Aorta (tissue), 5 donors: ENCODE measurements at places on chromosomes 12 and 14.

DNA sequence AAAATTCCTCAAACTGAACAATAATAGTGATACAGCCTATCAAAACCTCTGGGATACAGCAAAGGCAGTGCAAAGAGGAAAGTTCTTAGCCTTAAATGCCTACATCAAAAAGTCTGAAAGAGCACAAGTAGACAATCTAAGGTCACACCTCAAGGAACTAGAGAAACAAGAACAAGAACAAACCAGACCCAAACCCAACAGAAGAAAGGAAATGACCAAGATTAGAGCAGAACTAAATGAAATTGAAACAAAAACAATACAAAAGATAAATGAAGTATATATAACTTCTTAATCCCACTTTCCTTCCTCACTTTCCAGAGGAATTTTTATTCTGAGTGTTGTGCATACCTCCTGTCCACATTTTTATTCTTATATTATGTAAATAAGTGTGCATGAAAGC lies 192.0 kb downstream of the FUT8 start:
- no peak for DNase-seq

DNA sequence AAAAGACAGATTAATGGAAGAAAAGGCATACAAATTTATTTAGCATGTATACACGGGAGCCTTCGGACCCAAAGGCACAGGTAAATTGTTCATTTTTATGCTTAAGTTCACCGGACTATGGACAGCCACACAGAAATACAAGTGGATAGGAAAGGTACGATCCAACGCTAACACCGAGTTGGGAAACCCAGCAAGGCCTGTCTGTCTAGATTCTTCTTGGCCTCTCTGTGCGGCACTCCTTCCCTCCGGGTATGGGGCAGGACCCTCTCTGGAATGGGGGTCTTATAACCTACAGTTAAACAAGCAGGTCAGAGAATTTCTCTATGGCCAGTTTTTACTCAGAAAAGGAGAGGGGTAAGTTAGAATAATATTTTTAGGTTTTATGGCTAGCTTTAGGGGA lies 23.4 kb upstream of the ZDHHC17 start:
- no peak for DNase-seq

- peak; percentile 75 for DNase-seq
Measured at GRCh38 chr12:132151145-132151765, 7.0 kb downstream of the NOC4L start.

- no peak for DNase-seq
Measured at GRCh38 chr14:31283578-31284252, 76.1 kb upstream of the HECTD1 start.

DNA sequence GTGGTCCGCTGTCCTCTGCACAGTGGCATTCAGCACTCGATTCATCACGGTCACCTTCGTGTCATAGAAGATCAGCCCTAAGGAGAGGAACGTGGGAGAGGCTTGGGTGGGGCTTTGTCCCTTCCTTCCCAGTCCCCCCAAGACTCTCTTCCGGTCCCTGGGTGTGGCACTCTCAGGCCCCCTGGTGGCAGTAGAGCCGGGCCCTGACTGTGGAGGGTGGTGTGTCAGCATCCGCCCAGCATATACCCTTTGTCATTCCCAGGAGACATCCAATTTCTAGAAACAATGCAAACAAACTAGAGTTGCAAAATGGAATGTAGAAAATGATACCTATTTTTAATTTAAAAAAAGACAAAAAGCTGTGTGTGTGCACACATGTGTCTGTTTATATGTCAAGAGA lies 45.0 kb downstream of the TRAFD1 start:
- peak; percentile 72 for DNase-seq

DNA sequence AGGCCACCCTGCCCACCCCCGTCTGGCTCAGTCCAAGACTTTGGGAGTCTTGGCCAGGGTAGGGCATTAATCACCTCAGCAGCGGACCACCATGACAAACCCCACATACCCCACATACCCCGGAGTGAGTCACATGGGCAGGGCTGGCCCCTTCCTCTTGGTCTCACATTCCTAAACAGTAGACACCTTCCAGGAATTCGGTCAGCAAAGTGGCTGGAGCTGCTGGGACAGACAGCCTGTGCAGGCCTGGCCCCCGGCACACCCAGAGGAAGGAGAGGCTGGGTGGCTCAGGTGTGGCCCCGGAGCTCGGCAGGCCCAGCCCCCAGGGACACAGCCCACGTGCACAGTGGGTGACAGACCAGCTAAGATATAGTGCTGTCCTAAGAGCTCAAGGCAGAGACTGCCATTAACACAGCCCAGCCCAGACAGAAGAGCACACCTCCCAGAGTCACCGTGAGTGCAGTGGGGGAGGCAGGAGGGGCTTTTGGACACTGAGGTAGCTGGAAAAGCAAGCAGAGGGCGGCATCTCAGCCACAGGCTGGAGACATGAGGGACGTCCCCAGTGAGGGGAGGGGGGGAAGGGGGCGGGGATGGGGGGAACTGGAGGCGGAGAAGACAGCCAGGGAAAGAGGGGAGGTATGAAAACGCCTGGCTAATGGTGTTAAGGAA lies 24.0 kb downstream of the CCDC85C start:
- no peak for DNase-seq

- DNase-seq: no peak
Measured at GRCh38 chr14:55724736-55725135, 144.7 kb downstream of the KTN1 start.

- no peak for DNase-seq
Measured at GRCh38 chr14:70098250-70098809, 90.4 kb downstream of the SLC8A3 start.

DNA sequence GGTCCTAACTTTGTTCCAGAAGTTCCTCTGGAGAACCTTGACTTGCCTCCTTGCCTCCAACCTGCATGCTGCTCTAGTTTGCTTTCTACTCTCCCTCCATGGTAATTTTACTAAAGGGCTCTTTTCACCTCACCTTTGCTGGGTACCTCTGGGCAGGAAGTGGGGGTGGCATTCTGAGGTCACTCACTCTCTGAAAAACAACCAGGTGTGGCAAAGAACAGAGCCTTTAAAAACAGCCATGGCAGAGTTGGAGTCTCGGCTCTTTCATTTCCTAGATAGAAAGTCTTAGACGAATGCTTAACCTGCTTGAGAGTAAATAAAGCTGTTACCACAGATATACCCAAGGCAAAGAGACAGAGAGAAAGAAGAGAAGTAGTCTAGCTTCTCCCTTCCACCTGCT lies 827.9 kb downstream of the BCL11B start:
- no peak for DNase-seq

DNA sequence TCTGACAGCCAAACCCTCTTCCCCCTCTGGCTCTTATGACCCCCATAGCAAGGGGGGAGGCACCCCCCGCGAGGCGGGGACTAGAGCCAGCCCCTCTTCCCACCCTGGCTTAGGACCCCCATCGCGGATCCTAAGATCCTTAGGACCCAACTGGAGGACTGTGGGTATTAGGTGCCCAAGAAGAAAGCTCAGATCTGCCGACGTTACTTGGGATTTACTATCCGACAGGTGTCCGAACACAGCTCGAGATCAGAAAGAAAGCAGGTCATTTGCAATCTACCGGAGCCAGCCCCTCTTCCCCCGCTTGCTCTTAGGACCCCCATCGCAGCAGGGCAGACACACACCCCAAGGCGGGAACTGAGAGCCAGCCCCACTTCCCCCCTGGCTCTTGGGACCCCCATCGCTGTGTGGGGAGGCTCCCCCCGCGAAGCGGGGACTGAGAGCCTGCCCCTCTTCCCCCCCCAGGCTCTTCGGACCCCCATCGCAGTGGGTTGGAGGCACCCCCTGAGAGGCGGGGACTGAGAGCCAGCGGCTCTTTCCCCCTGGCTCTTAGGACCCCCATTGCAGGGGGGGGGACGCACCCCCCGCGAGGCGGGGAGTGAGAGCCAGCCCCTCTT lies 46.8 kb downstream of the DDX11 start:
- no peak for DNase-seq

DNA sequence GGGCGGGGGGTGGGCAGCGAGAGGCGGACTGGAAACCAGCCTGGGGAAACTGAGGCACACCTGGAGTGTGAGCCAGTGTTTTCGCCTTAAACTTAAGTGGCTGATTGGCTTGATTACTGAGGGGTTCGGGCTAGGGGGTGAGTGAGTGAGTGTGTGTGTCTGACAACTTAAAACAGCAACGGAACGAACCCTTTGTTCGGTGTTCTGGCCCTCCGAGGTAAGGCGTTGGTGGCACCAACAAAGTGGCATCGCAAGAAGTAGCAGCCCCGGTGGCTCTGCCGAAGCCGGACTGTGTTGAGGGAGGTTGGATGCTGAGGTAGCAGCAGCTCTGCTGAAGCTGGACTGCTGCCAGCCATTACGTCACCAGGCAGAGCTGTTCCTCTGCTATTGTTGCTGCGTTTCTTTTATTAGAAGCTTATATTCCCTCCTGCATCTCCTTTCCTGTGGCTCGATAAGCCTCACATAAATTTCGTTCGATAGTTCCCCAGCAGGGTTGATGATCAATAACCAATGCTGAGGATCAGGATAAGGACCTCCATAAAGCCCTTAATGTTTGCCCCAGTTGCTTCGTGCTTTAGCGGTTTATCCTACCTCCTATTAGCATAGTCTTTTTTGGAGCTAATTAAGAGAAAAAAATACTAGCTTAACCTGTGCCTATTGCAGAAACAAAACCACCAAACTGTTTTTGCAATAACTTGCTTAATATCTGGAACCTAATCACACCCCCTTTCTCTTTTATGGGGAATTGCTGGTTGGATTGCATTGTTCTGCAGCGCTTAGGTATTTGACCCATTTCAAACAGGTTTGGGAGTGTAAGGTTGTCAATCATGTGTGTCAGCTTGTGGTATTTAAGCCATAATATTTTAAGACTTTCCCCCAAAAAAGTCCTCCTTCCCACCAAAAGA lies 1.3 kb downstream of the GPR137C start:
- peak; percentile 94 for DNase-seq

- DNase-seq: no peak
Measured at GRCh38 chr14:69193721-69194120, 2.4 kb downstream of the EXD2 start.

- no peak for DNase-seq
Measured at GRCh38 chr12:107244584-107244983, 151.2 kb upstream of the CRY1 start.

GRCh38 chr12:64826234-64826633 lies 1.8 kb downstream of the TBC1D30 start:
- peak; percentile 71 for DNase-seq

DNA sequence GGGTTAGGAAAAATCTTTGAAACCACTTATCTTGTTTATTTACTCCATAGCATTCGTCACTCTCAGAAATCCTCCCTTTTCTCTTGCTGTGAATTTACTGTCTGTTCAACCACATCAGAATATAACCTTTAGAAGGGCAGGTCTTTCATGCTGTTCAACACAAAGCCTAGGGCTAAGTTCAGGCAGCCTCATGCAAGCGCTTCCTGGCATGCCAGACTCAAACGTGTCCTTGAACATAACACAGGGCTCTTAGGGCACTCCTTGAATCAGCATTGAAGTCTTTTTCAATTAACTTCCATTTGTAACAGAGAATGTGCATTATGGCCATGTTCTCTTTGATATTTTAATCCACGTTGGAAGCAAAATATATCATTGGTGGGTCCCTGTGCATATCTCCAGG lies 377.7 kb downstream of the GLT1D1 start:
- no peak for DNase-seq

- DNase-seq: peak; percentile 95
Measured at GRCh38 chr14:74552623-74553022, 59.1 kb downstream of the ISCA2 start.

GRCh38 chr12:92886131-92886530 lies 43.0 kb downstream of the EEA1 start:
- no peak for DNase-seq

- DNase-seq: peak; percentile 42
Measured at GRCh38 chr14:102922490-102923200, at the start of gene AMN. Gene AMN (plus strand): TSS chr14:102922663. CDS start chr14:102922689, 26 bp downstream.

GRCh38 chr12:117098024-117098360 lies 1.2 kb downstream of the TESC start:
- DNase-seq: no peak

DNA sequence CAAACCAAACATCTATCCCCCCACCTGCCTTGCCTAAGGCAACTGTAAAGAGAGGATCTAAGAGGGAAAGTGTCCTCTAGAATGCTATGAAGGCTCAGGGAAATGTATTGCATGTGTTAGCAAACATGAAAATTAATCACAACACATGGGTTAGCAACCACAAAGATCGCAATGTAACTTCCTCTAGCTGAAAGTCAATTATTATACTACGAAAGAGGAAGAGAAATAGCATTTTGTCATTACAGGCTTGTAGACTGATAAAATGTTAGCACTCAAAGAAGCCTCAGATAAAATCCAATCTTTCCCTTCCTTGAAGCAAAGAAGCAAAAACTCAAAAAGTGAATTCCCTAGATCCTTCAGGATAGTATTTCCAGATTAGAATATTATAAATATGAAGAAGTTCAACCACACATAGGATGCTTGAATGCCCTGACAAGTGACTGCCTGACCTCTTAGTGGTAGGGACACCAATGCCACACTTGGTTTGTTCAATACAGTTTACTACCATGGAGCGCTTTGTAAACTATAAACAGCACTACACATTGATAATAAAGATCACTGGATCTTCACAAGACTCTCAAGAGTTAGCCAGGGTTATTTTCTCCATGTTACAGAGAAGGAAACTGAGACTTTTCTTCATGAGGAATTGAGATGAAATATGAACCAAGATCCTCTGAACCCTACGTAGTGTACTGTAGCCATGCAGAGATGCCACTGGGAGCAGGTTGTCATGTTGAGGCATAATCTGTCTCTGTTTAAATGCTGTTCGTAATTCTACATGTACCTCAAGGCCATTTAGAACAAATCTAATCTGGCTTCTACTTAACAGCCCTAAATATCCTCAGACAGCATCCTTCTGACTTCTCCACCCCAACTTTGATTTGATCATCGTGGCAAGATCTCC lies 100.7 kb downstream of the ITPR2 start:
- no peak for DNase-seq

DNA sequence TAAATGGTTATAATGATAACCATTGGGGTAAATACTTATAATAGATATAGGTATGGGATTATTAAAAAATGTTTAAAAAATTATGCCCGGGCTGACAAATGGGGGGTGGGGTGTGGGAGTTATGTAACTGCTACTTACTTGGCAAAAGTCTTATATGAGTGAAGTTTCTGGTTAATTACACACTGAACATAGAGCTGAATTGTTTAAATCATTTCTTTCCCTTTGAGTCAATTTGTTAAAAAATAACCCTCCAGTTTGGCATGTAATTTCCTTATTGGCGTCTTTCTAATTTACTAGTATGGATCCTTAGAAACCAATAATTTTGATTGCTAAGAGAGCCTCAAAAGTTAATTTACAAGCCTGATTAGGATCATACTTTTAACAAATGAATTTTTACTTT lies 16.7 kb downstream of the PAH start:
- DNase-seq: no peak
